Midbrain (tissue), 1 donor: ENCODE measurements at places on chromosomes 2 and 18.

DNA sequence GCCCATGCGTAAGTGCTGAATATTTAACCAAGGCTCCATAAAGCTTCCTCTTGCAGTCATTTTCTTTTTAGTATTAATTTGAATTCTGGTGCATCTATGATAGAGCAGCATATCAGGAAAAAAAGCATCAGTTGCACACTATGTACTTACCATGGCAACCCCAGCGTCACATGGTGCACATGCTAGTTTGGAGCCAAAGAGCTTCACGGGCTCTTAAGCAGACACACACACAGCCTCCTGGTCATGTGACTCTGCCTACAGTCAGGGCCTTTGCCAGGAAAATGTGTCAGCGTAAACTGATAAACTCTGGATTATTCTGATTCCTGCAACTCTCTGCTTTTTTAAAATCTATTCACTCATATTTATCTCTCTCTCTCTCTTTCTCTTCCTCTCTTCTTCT lies 30.2 kb downstream of the NYAP2 start:
- peak; percentile 10 for DNase-seq

GRCh38 chr2:58545300-58546280 lies 304.5 kb upstream of the FANCL start:
- no peak for DNase-seq

GRCh38 chr2:190405070-190405469 lies 3.1 kb upstream of the MFSD6 start:
- no peak for DNase-seq

DNA sequence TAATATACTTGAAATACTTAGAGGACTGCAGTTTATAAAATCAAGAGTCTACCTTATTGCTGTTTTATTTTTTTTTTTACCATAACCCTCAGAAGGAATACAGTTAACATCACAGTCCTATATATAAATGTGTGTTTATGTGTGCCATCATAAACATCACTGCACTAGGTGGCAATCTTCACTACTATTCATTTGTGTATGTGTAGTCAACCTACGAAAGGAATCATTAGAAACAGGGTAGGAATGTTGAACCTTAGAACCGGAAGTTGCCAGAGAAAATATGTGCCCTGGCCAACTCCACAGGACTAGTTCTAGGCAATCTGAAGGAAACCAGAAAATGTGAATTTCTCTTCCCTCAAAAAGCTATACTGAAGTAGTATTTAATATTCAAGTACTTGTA lies 3.4 kb downstream of the GEN1 start:
- no peak for DNase-seq

DNA sequence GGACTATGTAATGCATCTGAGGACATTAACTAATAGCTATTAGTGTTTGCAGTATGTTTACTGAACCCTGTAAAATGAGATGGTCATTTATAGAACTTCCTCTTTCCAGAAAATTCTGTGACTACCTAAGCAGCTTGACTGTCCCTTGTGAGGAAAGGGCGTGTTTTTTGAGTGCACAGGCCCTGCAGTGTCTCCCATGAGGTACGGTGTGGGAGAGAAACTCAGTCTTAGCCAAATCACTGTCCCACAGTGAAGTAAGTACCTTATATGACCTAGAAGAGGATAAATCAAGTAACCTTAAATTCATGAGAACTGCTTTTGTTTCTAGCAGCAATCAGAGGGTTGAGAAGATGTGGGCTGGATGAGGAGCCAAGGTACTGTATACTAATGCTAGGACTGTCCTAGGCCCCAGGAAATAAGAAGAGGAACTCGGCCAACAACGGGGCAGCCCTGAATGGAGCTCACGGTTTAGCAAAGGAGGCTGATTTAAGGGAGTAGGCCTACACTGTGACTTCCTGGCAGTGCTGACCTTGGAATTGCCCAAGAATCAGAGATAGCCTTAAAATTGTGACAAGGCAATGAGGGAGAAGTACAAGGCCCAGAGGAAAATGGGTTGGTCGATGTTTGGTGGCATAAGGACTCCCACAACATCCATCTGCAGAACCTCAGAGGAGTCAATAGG lies 103.5 kb upstream of the CTAGE1 start:
- no peak for DNase-seq
